ENCODE measurements at places on chromosomes 2 and 18. TPM values are rescaled to one million over a fixed set of nuclear protein-coding genes. Genes with fewer than 3 reads are reported as not detected.

IRS1 gene
- 31.4 TPM for total RNA-seq

TMEM247 gene
- total RNA-seq, result not detected

UBR3 gene
- total RNA-seq, result 11.3 TPM

SULT1C4 gene
- 90.4 TPM for total RNA-seq

EVX2 gene
- total RNA-seq, result not detected

All from mesangial cell (primary cell).